ENCODE measurements at places on chromosomes 12 and 14. TPM values are rescaled to one million over a fixed set of nuclear protein-coding genes. Genes with fewer than 3 reads are reported as not detected.
A peak's percentile ranks its signal among the peaks of the same experiment; 100 is the strongest.

- DNase-seq: no peak
Measured at GRCh38 chr12:108856170-108856427, 1.3 kb downstream of the SSH1 start.

The RNASE11 gene
- total RNA-seq: not detected

The SCNN1A gene
- not detected for total RNA-seq

- no peak for DNase-seq
Measured at GRCh38 chr12:11186837-11187236, at the start of gene TAS2R42. TSS of gene TAS2R42 (minus strand) at chr12:11186937. CDS start at chr12:11186937, 0 bp downstream.

The RDH11 gene
- 138 TPM for total RNA-seq

The OTOGL gene
- 0.63 TPM for total RNA-seq

- DNase-seq: no peak
Measured at GRCh38 chr14:68140806-68141205, 321.2 kb downstream of the RAD51B start.

GRCh38 chr14:52790011-52790755 is 1.2 kb downstream of the GNPNAT1 start:
- DNase-seq: no peak

The NAB2 gene
- 15.4 TPM for total RNA-seq

The KRT72 gene
- total RNA-seq: not detected

GRCh38 chr14:56210571-56210970 is 92.4 kb downstream of the PELI2 start:
- DNase-seq: no peak

GRCh38 chr12:5017638-5018348 is 25.9 kb upstream of the KCNA5 start:
- DNase-seq: no peak

GRCh38 chr14:49194067-49194466 is 392.1 kb downstream of the RPS29 start:
- no peak for DNase-seq

The SPSB2 gene
- 5.8 TPM for total RNA-seq

The ULK1 gene
- total RNA-seq: 5.2 TPM

- no peak for DNase-seq
Measured at GRCh38 chr12:122527478-122527944, 462 bp downstream of the KNTC1 start.

The GARIN6 gene
- total RNA-seq: not detected

- DNase-seq: no peak
Measured at GRCh38 chr14:67999705-68000384, 180.3 kb downstream of the RAD51B start.

DNA sequence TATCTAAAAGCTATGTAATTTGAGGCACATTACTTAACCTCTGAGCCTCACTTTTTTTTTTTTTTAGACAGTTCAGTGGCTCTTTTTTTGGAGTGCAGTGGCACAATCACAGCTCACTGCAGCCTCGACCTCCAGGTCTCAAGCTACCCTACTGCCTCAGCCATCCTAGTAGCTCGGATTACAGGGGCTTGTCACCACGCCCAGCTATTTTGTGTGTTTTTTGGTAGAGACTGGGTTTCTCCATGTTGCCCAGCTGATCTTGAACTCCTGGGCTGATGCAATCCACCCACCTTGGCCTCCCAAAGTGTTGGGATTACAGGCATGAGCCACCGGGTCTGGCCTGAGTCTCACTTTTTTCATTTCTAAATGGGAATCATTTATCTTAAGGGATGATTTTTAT is 192.0 kb upstream of the PDZRN4 start:
- DNase-seq: no peak

The CYP46A1 gene
- under 0.01 TPM for total RNA-seq

DNA sequence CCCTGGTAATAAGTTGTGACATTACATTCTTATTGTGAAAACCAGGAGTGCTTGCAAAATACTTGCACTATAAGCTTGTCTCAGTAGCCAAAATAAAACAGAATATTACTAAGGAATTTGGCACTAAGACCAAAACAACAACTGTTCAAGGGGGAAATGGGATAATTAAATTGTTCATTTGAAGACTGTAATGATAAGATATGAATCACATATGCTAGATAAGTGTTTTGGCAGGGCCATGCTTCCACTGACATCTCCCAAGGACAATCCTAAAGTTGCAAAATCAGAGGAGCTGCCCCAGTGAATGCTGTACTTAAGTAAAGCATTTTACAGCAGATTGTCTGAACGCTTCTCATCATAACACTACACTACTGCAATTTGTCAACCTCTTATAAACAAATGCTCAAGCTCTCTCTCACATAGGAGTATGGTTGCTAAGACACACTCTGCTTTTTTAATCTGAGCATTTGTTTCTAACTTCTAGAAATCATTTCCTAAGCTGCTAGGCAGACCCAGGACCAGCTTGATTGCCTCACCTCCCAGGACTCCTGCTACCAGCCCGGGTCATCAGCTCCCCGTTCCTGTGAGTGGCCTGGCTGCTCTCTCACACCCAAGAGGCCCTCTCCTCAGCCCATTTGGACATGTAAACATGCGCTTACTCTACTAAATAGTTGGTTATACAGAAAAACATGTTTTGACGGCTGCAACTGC is 191.5 kb downstream of the PAX9 start:
- DNase-seq: no peak

DNA sequence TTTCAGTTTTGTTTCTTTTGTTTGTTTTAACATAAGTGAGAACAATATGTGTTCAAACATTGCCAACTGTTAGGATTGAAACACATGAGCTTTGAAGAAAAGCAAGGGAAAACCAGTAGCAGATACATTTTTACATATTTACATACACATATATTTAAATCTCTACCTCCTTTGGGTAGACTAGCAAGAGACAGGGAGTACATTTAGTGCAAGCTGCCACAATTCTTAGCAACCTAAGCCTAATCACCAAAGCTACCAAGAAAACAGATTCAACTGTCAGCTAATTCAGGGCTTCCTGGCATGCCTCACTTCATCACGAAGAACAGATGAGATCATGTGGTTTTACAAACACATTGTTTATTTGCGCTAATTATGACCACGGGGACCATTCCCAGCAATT is 143.1 kb downstream of the PRIMA1 start:
- no peak for DNase-seq

The PTPRO gene
- total RNA-seq: not detected

The OR6C68 gene
- not detected for total RNA-seq

DNA sequence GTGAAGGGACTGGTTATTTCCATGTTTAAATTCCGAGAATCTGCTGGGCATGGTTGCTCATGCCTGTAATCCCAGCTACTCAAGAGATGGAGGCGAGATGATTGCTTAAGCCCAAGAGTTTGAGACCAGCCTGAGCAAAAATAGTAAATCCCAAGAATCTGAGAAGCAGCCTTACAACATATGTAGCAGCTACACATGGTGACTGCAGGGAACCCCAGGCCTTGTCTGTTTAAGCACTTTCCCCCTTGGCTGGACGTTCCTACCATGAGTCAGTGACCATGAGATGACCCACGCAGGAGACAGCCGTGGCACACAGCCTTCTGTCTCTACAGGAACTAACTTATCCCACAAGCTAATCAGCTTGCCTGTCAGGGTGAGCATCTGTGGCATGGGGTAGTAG is 5.5 kb upstream of the SLC24A4 start:
- no peak for DNase-seq

The TDRD9 gene
- total RNA-seq: 0.92 TPM

The SAV1 gene
- total RNA-seq: 36.4 TPM

DNA sequence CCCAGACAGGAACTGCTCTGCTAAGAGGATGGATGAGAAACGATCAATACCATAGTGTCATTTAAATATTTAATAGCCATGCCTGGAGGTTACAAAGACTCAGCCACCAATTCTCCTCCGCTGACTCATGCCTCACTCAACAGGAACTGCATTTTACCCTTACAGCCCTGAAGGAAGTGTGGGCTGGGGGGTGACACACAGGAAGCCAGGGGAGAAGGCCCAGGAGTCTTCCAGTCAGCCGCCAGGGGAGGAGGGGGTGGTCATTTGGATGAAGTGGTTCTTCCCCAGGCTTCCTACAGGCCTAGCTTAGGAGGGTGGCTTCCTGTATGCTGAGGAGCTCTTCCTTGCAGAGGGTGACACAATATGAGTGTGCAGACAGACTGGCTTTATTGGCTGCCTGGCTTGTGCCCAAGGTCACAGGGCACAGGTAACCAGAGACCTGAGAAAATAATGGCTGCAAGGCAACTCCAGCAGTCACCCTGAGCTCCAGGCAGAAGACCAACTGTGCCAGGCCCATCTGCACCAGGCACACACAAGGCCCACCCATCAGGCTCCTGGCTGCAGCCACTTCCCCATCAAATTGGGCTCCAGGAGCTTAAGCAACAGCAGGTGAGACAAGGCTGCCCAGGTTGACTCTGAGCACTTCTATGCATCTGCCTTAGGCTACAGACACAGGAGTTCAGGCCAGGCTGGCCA is 30.6 kb upstream of the RPLP0 start:
- DNase-seq: peak; percentile 92

- no peak for DNase-seq
Measured at GRCh38 chr14:61098721-61099120, 117.7 kb downstream of the SLC38A6 start.

DNA sequence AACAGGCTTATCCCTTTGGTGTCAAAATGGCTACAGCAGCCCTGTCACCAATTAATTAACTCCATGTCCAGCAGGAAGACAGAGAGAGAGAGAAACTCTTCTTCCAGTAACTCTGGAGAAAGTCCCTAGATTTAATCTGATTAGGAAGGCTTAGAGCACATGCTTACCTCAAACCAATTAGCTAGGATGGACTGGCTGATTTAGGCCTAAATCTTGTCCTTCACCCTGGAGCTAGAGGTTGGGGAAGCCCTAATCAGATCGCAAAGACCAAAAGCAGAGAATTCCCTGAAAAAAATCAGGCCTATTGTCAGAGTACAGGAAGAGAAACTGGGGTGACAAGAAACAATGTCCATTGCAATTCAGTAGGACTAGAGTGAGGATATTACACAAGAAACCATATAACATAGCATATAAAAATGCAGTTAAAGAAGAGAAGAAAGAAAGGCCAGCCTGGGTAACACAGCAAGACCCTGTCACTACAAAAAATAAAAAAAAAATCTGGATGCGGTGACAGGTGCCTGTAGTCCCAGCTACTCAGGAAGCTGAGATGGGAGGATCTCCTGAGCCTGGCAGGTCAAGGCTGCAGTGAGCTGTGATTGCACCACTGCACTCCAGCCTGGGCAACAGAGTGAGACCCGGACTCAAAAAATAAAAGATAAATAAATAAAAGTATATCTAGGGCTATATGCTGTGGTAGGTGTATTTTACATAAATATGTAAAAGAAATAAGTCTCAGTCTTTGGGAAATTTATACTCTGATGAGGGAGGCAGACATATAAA is 34.9 kb upstream of the TUBA1A start:
- DNase-seq: no peak

- DNase-seq: no peak
Measured at GRCh38 chr12:26268841-26269561, 73.6 kb downstream of the SSPN start.

DNA sequence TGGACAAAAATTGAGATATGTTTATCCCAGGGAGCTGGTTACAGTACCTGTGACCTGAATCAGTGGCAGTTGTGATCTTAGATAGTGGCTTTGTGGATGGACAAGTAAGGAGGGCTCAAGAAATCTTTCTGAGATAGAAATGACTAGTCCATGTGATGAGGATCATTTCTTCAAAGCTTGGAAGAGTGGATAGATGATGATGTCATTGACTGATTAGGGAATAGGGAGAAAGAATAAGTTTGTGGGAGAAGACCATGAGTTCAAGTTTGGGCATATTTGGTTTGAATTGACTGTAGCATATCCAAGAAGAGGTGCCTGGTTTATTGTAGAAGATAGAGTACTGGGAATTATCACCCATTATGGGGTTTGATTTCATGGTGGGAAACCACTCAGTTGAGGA is 336.7 kb upstream of the PRICKLE1 start:
- no peak for DNase-seq

The MSRB3 gene
- total RNA-seq: 42.1 TPM

The TCL1B gene
- not detected for total RNA-seq

- DNase-seq: no peak
Measured at GRCh38 chr14:48275301-48275700, 599.9 kb upstream of the MDGA2 start.

The IL22 gene
- total RNA-seq: not detected

The GLIPR1L2 gene
- 0.14 TPM for total RNA-seq

DNA sequence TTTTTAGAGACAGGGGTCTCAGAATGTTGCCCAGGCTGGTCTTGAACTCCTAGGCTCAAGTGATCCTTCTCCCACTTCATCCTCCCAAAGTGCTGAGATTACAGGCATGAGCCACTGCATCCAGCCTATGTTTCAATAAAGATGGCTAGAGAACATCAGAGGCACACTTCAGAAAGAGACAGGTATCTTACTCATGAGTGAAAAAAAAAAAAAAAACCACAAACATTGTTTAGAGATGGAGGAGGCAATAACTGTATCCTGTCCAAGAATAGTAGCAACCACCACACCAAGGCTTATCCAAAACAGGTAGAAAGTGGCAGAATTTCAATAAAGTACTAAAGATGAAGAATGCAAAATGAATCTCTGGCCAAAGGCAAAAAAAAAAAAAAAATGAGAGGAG is 30.3 kb downstream of the EEA1 start:
- no peak for DNase-seq

DNA sequence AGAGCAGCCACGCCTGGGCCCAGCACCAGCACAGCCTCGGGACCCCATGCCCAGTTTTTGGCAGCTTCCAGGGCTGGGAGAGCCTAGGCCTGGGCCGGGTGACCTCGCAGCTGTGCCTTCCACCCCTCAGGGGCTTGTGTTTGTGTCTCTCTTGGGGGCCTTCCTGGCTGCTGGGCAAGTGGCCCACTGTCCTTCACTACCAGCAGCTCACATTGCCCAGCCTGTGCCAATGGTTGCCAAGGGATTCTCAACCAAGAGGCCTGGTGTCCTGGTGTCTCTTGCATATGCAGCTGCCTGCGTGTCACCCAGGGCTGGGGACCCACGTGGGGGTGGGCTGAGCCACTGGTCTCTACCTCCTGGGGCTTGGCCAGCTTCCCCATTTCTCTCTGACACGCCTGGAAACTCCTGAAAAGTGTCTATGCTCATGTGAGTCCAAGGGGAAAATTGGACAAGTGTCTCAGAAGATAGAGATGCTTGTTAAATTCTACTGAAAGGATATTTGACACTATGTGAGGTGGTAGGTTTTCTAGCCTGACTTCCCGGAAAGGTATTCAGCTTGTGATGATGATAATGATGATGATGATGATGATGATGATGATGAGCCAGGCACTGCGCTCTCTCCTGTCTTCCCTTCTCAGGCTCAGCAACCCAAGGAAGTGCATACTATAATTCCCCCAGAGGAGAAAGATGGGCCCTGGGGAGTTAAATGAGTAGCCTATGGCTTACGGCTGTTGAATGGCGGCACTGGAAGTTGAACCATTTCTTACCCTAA is 48.8 kb upstream of the ESRRB start:
- no peak for DNase-seq

All from pulmonary artery endothelial cell (primary cell).